A549 treated with AZD2906 at 1 μM for 4 hours (cell line): ENCODE measurements at places on chromosomes 13 and 19. TPM values are rescaled to one million over a fixed set of nuclear protein-coding genes. Genes with fewer than 3 reads are reported as not detected.

The MBD3L1 gene
- not detected in 5 replicates for total RNA-seq

The ZNF497 gene
- 0.82 to 1.3 TPM (median 1.2 TPM) in 5 replicates for total RNA-seq

The FCER2 gene
- not detected in 5 replicates for total RNA-seq

The ZNF682 gene
- not detected in 5 replicates for total RNA-seq

The PTH2 gene
- total RNA-seq, result not detected in 5 replicates

The UPF1 gene
- 36.1 to 43.5 TPM (median 42.0 TPM) in 5 replicates for total RNA-seq

The ZNF208 gene
- not detected in 5 replicates for total RNA-seq

The RFPL4A gene
- 0.48 to 1.1 TPM (median 0.80 TPM) in 5 replicates for total RNA-seq

The KIR2DL3 gene
- total RNA-seq, result not detected in 5 replicates

The ASF1B gene
- 28.6 to 31.7 TPM (median 30.7 TPM) in 5 replicates for total RNA-seq

The KIR2DL4 gene
- total RNA-seq, result not detected in 5 replicates

The ZNF787 gene
- 28.1 to 54.3 TPM (median 46.6 TPM) in 5 replicates for total RNA-seq

The CADM4 gene
- total RNA-seq, result 6.9 to 10.1 TPM (median 9.3 TPM) in 5 replicates

The CDC42EP5 gene
- total RNA-seq, result 0.14 to 0.29 TPM (median 0.15 TPM) in 3 of 5 replicates, not detected in the others

The ZNF729 gene
- total RNA-seq, result not detected in 5 replicates

The SIGLEC12 gene
- total RNA-seq, result not detected in 5 replicates
